Fibroblast of lung (primary cell): ENCODE measurements at places on chromosomes 4 and X. TPM values are rescaled to one million over a fixed set of nuclear protein-coding genes. Genes with fewer than 3 reads are reported as not detected.

Gene MCTS1
- 24.9 and 27.6 TPM in 2 replicates for total RNA-seq

Gene HEPH
- total RNA-seq = 28.9 and 43.1 TPM in 2 replicates

Gene NLGN4X
- total RNA-seq = under 0.01 TPM in 1 of 2 replicates, not detected in the other

Gene IL21
- total RNA-seq = not detected in 2 replicates

Gene L1CAM
- under 0.01 and 0.99 TPM in 2 replicates for total RNA-seq

DNA sequence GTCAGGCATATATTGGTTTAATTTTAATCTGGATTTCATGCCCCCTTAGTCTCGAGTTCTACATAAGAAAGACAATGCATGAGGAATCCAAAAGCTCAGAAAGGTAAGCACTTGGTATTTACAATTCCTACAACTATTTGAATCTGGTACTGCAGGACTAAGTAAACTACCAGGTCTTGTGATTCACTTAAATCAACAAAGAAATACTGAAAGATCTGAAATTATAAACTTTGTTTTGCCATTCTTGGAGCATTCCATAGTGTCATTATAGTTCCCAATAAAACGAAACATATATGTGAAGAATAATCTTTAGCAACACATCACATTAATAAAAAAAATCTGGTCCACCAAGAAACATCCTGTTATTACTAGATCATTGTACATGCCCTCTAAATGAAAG lies 482.3 kb downstream of the ANKRD50 start:
- no peak for DNase-seq

DNA sequence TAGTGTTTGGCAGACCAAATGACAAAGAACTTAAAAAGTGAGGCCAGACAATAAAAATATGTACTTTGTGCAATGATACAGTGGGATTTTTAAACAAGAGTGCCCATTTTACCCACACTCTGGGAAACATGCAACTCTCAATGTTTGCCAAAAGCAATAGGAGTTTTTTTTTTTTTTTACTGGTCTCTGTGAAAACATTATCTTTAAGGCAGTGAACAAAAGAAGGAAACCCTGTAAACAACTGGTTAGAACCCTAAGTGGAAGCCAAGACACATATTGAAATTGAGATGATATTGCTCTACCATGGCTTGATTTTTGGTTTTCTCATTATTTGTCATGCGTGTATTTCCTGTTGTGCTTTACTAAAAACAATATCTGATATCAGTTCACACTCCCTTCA lies 67.2 kb upstream of the PPP3CA start:
- no peak for DNase-seq

- DNase-seq = peak; percentile 65
These were observed 7.3 kb downstream of the SPARCL1 start for GRCh38 chr4:87521757-87522374.

DNA sequence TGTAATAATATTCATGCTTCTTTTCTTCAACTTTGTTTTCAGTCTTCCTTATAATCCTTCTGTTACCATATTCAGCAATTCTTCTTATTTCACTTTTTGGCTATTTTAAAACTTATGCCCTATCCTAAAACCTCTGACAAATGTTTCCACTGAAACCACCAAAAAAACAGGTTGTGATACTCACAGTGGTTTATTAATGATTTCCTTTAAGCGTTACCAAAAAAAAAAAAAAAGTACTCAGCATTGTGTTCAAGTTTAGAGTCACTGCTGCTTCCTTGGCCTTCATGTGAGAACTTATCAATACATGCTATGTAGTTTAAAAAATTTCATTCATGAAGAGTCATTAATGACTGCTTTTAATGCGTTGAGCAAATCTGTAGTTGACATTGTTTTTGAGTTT lies 35.4 kb upstream of the UGT2A3 start:
- no peak for DNase-seq

GRCh38 chrX:154037754-154038153 lies 18.1 kb upstream of the IRAK1 start:
- DNase-seq = no peak

DNA sequence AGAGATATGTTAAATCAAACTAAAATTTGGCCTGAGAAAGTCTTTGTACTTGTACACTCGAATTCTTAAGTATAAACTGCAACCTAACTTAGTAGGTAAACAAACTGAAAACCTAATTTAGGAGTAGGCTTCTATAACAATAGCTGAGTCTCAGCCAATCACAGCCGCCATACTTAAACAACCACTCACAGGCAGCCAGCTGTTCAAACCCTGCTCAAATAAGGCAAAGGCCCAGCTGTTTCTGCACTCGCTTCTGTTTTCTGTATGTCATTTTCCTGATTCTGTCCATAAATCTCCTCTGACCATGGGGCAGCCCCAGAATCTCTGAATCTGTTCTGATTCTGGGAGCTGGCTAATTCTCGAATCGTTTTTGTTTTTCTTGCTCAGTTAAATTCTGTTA lies 7.8 kb upstream of the PLS3 start:
- no peak for DNase-seq

GRCh38 chrX:7514871-7515599 lies 327.9 kb upstream of the VCX start:
- DNase-seq = no peak

- DNase-seq = no peak
These were observed 109.0 kb upstream of the ARSJ start for GRCh38 chr4:114088481-114088880.

- DNase-seq = peak; percentile 4
These were observed 47.6 kb downstream of the POLA1 start for GRCh38 chrX:24741330-24741729.

GRCh38 chr4:6608758-6609414 lies 31.6 kb upstream of the MRFAP1 start:
- DNase-seq = no peak

DNA sequence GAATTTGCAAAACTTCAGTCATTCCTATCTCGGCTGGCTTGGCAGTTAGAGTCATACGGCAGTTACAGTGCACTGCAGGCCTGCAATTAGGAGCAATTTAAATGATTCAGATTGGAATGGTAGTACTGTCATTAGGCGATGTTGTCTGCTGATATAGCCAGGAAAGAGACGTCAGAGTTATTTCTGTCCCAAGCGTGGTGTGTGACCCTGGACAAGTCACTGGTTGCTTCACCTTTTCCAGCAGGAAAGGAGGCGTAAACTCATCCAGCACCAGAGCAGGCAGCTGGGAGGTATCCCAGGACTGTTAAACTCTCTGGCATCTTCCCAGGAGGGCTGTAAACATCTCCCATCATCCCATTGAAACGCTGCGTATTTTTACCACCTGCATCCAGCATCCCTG lies 836 bp upstream of the LNX1 start:
- peak; percentile 50 for DNase-seq

DNA sequence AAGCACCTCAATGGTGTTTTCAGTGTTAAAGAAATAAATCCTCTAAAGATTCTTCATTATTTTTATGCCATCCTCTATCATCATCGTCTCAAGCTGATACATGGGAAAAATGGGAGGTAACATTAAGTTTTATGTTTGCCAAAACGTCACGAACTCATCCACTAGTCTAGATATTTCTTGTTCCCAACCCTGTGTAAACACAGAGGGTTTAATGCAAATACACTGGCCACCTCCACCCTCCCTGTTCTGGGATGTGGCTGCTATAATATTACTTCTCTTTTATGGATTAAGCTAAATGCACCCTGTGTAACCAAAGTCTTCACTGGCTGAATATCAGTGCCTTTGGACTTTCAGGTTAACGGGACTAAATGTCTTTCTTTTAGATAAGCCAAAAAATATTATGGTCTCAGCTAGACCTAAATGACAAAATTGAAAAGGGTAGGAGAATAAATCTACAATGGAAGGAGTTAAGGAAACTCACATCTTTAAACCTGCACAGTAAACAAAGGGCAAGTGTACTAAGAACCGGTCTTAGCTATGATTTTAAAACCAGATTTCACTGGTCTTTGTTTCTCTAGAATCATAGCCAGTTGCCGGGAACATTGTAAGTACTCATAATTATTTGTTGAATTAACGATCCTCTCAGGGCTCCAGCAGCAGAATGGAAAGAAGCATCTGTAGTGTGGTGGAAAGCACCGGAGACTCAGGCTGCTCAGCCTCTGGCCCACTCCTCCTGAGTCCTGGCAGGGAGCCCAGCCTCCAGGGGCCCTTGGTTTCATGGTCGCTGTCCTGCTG lies 103.5 kb upstream of the NOCT start:
- no peak for DNase-seq

DNA sequence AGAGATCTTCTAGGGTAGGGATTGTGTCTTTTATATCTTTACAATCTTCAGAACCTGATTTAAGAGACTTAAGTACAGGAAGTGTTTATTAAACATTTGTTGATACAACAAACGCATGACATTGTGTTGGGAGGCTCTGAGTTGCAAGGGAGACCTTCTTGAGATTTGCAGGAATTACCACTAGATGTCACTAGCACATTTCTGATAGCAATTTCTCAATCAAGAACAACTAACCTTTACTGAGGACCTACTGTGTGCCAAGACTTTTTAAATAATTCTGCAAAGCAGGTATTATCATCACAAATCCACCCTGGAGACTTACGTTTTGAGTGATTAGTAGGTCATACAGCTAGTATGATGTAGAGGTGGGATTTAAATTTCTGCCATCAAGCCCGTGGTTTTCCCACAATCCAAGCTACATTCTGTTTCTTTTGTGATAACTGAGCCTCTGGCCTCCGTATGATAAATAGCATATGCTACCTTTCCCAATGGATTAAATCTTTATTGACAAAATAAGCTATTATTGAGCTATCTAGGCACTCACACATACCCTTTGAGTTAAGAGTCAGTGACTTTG lies 986.0 kb downstream of the CCSER1 start:
- DNase-seq = peak; percentile 20
